ENCODE measurements at places on chromosomes 16 and 17.

GRCh38 chr16:73049511-73049910 lies 1.6 kb upstream of the ZFHX3 start:
- DNase-seq, result no peak

GRCh38 chr16:56477096-56477878 lies 25.9 kb downstream of the OGFOD1 start:
- no peak for DNase-seq

GRCh38 chr16:20937736-20938135 lies 37.2 kb downstream of the LYRM1 start:
- no peak for DNase-seq

DNA sequence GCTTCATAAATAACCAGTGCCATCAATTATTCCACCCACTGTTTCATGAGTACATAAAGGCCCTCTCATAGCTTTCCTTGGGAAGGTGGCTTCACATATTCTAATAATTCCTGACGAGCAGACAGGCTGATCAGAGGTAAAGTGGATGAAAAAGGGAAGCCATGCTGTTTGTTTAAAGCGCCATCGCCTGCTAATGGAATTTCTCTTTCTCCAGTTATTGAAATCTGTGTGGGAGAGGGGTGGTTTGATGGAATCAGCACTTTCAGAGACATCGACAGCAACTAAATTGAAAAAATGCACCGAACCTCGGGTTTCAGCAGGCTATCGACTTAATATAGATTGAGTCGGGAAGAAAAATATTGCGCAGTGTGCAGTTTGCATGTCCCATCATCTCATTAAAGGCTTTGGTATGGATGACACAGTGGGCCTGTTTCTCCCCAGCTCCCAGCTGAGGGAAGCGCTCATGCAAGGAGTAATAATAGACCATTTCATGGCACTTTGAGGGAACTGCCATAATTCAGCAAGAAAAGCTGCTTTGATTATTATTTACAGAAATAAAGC lies 472.1 kb downstream of the RBFOX1 start:
- no peak for DNase-seq

DNA sequence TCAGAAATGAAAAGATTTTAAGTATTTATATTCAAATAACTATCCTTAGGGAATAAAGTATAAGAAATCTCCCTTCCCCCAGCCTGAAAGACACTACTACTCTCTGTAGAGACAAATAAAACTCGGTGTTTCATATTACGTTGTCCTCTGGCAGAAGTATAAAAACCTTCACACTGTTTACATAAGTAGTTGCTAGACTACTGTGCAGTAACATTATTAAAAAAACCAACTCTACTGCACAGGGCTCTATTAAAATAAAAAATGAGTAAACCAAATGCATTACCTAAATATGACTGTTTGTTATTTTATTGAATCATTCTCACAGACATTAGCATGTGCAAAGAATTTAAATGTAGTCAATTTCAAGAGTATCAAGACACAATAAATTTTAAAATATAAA lies 67.4 kb downstream of the MED13 start:
- no peak for DNase-seq

GRCh38 chr17:74089869-74090464 lies 113.5 kb upstream of the RPL38 start:
- no peak for DNase-seq

- DNase-seq, result no peak
These were observed 68.3 kb downstream of the MARCHF10 start for GRCh38 chr17:62739645-62740388.
